ENCODE measurements at places on chromosomes 12 and 14.

DNA sequence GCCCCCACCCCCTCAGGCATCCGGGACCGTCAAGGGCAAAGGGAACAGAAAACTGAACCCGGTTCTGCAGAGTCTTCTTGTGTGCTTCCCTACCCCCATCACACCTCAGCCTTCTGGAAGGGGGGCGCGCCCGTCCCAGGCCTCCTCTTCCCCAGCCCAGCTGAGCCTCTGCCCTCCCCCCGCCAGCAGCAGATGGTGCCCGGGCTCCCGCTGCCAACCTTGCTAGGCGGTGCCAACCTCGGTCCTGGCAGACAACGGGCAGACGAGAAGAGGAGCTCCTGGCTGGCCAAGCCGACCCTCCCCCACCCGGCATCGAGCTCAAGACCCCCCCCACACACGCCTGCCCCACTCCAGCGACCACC lies 8.7 kb downstream of the STAC3 start:
- DNase-seq: no peak

GRCh38 chr14:73239393-73240241 lies 2.3 kb downstream of the PAPLN start:
- peak; percentile 81 for DNase-seq

DNA sequence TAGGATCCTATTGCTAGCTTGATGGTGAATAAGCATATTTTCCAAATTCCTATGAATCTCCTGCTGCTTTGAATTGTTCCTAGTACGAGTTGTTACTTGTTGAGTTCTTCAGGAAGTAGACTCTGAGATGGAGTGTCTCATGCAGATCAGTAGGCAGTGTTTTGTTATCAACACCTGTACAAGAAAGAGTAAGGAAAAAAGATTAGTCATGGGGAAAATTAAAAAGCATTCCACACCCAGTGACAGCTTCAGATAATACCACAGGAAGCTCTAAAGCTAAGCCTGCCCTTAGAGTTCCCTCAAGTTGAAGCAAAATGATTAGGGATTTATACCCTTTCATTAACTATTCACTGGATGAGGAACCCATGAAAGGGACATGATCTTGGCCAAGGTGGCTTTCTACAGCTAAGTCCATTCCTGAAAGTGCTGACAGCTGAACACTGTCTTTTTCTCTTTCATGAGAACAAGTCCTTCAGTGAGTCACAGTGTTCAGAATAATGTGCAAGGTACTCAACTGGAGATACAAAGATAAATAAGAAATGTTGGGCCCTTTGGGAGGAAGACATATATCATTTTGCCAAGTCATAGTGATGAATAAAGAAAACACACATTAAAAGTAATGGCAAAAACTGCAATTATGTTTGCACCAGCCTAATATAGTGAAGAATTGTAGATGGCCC lies 49.1 kb downstream of the CCER1 start:
- DNase-seq: no peak

DNA sequence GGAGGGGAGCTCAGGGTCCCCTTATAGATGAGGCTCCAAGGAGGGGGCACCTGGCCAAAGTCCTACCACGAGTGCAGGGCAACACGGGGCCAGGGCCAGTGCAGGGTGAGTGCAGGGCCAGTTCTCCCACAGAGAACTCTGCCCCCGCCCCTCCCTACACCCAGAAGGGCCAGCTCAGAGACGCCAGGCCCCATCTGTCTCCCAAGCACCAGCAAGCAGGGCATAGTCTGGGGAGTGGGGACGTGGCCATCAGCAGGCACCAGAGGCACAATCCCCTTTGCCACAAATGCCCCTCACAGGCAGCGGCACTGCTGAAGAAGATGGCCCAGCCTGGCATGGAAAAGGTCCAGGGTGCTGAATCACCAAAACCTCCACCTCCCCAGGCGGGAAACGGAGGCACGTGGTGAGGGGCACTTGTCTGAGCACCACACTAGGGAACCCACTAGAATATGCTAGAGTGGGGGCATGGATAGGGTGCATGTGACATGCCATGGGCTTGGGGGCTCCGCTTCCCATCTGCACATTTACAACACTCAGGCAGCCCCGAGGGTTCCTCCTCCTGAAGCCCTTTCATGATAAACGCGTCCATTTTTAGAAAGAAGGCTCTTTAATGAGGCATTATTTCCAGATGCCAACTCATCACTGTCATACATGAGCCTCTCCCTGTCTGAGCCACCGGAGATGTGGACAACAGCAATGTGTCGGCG lies 17.8 kb downstream of the CCDC85C start:
- DNase-seq: no peak

GRCh38 chr14:55458800-55459515 lies 18.5 kb upstream of the TBPL2 start:
- DNase-seq: peak; percentile 29

DNA sequence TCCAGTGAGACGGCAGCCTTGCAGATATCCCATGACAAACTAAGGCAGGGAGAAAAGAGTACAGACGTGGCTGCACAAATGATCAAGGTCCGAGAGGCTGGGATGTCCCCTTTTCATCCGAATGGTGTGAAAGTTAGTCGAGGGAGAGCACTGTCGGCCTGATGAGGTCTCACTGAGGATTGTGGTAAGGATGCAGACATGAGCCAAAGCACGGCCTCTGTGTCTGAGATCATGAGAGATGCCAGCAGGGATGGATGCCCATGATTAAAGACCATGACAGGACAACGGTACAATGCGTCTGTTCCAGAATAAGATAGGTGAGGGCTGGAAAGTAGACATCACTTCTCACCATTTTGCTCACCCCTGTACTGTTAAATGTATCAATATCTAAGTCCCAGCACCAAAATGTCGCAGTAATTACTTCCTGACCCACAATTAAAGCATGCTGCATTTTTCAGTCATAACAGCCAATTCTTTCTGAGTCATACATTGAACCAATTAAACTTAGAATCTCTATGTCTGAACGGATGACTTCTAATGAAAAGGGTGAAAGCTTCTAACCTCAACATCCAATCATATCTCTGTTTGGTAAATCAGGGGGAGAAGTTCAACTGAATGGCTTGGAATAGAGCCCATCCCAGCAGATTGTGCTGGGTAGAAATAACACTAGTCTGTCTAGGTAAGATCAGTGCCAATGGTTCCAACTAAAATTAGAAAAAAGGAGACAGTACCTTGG lies 249.6 kb upstream of the SOX5 start:
- no peak for DNase-seq

- DNase-seq: no peak
These were observed 8.8 kb downstream of the DDX47 start for GRCh38 chr12:12821975-12822374.

- DNase-seq: no peak
These were observed 75.5 kb downstream of the ACADS start for GRCh38 chr12:120801146-120801545.

- DNase-seq: no peak
These were observed 13.7 kb upstream of the SIX1 start for GRCh38 chr14:60662982-60663381.

- DNase-seq: no peak
These were observed 19.6 kb upstream of the PPP1R13B start for GRCh38 chr14:103867020-103867419.

GRCh38 chr14:47746986-47747385 lies 71.6 kb upstream of the MDGA2 start:
- no peak for DNase-seq

DNA sequence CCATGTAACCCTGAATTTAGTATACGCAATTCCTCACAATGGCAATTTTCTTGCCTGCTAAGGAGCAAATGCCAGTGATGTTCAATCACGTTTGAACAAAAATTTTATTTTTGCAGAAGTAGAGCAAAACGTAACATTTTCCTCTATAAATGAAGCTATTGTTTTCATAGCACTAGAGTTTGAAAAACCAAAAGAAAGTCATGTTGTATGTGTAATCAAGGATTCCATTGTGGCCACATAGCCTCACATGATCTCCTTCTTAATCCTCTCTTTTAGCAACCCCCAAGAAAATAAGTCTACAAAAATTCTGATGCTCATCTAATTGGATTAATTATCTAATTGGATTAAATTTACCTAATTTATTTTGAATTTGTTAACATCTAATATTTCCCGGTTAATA lies 1217.4 kb upstream of the FLRT2 start:
- no peak for DNase-seq

Measured in adipocyte (in vitro differentiated cells).